Kasumi-1 (cell line): ENCODE measurements at places on chromosomes 16 and 17.

DNA sequence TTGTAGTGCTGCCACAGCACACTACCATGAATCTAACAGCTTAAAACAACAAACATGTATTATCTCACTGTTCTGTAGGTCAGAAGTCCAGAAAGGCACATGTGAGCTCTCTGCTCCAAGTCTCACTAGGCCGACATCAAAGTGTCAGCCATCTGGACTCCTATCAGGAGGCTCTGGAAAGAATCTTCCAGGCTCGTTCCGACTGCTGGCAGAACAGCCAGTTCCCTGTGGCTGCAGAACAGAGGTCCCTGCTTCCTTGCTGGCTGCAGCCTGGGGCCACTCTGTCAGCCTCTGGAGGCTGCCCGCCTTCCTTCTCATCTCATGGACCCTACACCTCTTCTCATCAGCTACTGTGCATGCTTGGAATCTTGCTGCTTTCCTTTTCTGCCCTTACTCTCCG is 168.9 kb downstream of the CBLN1 start:
- no peak for DNase-seq

DNA sequence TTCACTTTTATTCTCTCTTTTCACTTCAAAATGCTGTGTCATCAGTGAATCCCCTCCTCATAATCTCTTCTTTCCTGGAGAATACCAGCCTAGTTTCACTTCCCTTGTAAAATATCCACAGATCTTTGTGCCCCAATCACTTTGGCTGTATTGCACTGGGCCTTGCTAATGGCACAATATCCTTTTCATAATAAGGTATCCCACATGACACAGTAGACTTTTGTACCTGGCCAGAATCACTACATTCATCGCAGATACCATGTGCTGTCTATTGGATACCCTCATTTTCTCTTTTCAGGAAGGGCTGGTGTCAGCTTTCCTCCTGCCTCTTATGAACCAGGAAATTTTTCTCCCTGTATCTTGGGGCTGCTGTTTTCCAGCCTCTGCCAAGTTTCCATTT is 25.7 kb upstream of the TOX3 start:
- DNase-seq = no peak

DNA sequence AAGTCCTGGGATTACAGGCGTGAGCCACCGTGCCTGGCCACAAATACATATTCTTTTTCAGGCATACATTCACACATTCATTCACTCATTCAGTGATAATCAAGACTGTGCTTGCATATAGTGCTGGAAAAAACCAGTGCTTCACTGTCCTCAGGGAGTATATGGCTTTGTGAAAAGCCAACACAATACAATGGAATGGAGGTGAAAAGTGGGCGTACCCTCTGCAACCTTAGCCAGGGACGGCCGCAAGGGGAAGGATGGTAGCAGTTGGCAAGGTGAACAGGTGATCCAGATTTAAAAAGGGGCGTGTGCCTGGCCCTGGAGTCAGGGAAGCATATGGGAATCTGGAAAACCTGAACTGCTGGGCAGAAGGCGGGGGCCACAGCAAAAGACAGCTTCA is 18.1 kb upstream of the GAN start:
- no peak for DNase-seq

DNA sequence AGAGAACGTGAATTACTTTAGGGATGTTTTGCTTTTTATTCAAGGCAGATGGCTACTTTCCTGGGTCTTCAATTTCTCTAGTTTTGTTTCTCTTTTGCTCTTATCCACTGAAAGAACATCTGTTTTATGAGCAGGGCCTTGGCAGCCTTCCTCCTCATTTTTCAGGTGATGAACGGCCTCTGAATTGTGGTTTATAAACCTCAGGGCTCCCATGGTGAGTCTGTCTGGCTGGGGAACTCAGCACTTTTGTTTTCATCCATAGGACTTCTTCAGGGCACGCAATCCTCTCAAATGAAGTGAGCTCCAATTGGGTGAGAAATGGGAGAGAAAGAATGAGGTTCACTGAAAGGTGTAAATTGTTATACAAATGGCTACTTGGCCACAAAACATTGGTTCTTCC is 186.4 kb upstream of the ERCC4 start:
- no peak for DNase-seq
